ENCODE measurements at places on chromosomes 16 and 17.

- DNase-seq, result no peak
Observed at GRCh38 chr16:16857012-16857411, 478.1 kb downstream of the NPIPA7 start.

GRCh38 chr16:54296543-54296942, 10.0 kb upstream of the IRX3 start:
- no peak for DNase-seq

DNA sequence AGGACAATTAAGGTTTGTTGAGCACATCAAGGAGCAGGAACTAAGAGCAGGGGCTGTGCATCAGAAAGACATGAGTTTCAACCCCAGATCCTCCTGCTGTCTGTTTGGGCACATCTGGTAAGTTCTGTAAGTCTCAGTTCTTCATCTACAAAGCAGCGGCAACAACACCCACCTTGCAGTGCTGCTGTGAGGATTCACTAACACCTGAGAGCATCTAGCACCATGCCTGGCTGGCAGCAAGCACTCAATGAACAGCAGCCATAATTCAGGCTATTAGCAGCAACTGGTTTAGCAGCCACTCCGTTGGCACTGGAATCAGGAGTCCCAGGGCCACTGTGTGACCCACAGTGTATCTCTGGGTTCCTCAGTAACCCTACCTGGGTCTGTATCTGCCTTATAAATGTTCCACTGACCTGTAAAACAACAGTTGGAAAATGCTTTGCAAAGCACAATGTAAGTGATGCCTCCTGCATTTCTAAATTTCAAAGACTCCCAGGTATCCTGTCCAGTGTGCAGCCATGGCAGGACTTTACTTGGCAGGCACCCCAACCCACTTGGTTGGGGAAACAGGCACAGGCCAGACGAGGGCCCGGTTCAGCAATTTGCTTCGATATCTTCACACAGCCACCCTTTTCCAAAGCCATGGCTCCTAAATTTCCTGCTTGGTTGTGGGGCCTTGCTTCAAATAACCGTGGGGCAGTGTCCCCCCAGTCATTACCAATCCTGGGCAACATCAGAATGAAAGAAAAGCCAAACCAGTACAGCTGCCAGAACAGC, 4.2 kb downstream of the ST3GAL2 start:
- DNase-seq, result no peak

DNA sequence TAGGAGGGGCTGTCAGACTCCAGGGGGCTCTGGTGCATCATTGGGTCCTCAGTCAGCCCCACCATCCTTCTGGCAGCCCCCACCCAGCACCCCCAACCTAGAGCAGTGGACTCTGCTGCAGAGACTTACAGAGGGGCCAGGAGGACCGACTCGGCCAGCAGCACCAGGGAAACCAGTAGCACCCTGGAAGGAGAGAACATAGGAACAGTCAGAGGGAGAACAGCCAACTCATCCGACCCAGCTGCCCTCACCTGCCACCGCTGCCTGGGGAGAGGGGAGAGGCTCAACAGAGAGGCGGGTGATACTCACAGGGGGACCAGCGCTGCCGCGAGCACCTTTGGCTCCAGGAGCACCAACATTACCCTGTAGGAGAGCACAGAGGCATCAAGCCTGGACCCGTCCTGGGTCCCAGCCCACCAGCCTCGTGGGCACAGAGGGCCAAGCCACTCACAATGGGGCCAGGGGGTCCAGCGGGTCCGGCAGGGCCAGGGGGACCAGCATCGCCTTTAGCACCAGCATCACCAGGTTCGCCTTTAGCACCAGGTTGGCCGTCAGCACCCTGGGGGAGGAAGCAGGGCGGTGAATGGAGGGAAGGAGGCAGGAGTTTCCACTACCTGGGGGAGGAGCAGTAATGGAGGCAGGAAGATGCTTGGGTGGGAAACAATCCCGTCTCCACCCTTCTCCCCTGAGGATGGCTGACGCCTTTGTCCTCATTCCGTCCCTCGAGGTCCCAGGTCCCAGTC, 11.7 kb downstream of the COL1A1 start:
- DNase-seq, result no peak

GRCh38 chr17:73934696-73935095, 268.8 kb upstream of the RPL38 start:
- no peak for DNase-seq

- DNase-seq, result no peak
Observed at GRCh38 chr17:70327723-70328122, 158.4 kb downstream of the KCNJ2 start.

GRCh38 chr17:13024526-13025257, 6.9 kb upstream of the ELAC2 start:
- peak; percentile 80 for DNase-seq

DNA sequence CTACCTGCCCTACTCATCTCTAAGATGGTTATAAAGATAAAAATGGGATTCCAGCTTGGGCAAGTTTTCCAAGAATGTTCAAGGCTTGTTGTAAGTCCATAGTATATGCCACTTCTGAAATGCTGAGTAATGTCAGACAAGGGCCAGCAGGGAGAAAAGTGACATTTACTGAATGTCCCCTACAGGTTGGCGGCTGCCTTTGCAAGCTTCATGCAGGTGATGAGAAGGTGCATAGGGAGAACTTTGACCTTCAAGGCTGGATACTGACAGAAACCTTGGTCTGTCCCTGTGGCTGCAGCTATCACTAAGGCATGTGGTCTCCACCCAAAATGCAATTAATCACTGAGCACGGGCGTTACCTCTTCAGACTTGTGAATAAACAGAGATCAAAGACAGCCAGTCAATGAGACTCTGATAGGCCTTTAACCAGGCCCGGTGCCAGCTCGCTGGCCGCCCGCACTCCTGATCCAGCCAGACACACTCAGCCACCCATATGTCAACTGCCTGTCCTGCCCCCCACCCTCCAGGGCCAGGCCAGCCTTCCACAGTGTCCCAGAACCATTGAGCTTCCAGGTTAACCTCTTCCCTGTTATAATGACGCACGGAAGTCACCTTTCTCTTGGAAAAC, 26.8 kb upstream of the AXIN2 start:
- DNase-seq, result peak; percentile 10

DNA sequence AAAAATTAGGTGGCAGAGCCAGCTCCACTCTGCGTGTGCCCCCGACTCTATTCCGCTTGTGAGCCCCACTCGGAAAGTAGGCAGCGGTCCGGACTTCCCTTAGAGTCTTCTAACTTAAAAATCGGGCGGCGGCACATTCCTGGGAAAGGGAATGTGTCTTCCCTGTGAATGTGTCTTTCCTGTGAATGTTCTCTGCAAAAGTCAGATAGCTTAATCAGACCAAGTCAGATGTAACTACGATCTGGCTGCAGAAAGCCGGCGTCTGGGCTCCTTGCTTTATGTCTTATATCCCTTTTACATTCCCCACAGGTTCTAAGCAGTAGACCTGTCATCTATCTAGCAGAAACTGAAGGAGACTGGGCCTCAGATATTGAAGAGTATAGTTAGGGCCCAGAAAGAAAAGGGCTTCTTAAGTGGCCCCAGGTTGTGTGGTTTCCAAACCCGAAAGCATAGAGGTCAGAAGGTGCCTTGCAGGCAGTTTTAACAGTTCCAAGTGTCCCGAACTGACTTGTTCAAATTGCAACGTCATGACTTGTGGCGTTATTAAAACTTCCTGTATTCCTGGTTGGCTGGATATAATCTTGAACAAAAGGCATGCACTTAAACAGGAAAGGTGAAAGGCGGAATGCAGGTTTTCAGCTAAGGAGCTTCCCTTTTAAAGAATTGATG, 601 bp downstream of the PHKB start:
- peak; percentile 92 for DNase-seq

GRCh38 chr17:7707858-7708750, 3.1 kb downstream of the EFNB3 start:
- no peak for DNase-seq

GRCh38 chr16:20944861-20945574, 44.4 kb downstream of the LYRM1 start:
- DNase-seq, result peak; percentile 54

- DNase-seq, result peak; percentile 32
Observed at GRCh38 chr17:30300818-30301217, 9.1 kb upstream of the BLMH start.

DNA sequence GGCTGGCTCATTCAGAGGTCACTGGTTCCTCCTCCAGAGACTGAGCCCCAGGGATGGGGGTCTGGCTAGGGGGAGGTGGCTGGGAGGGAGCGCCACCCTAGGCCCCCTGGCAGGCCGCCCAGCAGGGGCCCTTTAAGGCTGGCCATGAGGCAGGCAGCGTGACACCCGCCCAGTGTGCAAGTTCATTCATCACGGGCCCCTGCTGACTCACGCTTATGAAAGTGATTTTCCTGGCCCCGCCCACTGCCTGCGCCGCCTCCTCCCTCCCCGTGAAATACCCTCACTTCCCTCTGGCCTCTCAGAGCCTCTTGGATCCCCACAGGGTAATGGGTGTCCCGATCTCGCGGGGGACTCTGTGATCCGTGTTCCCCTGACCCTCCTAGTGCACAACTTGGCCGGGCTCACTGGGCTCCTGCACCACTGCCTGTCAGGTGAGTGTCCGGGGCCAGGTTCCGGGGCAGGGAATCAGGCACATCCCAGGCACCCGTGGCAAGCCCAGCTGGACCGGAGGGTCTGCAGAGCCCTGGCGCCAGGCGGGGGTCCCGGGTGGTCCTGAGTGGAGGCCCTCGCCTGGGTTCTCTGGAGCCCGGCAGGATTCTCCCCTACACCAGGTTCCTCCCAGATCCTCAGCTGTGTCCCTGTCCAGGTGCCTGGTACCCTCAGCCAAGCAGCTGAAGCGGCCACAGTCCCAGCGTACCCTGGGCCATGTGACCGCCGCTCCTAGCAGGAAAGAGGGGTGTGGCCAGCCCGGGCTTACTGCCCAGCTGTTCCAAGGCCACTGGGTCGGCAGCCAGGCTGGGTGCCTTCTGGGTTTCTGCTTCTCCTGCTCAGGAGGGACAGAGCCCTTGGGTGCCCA, at the start of gene OSGIN1:
Gene OSGIN1, plus strand, starts transcription at position 301 of the 856 bp plus-strand sequence. CDS start 4,432 bp downstream, outside the sequence.
- peak; percentile 96 for DNase-seq

DNA sequence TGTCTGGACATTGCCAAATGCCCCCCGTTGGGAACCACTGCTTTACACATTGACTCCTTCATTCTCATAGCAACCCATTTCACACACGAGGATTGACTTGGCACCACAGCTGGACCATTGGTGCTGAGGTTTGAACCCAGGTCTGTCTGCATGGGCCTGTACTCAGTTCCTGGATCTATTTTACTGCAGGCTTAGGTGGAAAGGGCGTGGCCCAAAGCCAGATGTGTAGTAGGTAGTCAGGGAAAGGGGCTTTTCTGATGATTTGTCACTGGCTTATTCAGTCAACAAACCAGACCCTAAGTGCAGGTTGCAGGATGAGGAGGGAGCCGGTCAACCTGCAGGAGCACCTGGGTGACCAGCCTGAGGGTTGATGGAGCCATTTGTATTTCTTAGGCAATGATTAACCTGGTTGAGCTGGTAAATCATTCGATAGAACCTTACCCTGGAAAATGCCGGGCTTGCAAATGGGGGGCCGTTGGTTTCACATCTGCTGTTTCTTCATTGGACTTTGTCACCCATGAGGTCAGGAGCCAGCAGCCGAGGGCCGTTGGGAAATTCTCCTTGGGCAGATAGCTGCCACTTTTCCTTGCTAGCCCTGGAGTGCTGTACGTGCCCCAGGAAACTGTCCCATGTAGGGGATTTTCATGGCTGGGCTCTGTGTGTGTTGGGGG, 104.4 kb downstream of the CMIP start:
- no peak for DNase-seq

- no peak for DNase-seq
Observed at GRCh38 chr17:40194821-40195220, 17.6 kb downstream of the RAPGEFL1 start.

DNA sequence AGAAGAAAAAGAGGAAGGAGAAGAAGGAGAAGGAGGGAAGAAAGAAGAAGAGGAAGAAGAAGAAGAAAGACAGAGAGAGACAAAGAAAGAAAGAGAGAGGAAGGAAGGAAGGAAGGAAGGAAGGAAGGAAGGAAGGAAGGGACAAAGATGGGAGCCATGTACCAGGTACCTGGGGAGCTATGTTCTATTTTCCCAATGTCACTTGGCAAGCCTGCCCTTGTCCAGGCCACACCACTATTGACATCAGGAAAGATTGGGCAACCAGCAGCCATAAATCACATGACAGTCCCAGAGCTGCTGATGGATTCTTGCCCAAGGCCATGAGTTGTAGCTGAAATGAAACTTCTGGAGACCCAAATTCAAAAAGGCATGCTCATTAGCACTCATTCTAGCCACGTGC, 2.7 kb upstream of the CES1 start:
- peak; percentile 32 for DNase-seq

DNA sequence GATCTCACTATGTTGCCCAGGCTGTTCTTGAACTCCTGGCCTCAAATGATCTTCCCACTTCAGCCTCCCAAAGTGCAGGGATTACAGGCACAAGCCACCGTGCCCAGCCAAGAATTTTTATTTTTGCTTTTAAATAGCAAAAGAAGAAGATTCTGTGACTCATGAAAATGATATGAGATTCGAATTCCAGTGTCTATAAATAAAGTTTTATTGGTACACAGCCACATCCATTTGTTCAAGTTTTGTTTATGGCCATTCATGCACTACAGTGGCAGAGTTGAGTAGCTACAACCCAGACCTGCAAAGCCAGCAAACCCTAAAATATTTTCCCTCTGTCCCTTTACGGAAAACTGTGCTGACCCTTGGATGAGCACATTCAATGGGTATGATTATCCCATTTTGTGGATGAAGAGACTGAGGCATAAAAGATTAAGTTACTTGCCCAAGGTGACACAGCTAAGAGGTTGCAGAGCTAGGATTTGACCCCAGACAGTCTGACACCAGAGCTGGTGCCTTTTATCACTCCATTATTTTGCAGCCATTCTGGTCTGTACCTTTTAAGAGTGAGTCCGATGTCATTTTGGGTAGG, 34.2 kb downstream of the SCNN1G start:
- no peak for DNase-seq

DNA sequence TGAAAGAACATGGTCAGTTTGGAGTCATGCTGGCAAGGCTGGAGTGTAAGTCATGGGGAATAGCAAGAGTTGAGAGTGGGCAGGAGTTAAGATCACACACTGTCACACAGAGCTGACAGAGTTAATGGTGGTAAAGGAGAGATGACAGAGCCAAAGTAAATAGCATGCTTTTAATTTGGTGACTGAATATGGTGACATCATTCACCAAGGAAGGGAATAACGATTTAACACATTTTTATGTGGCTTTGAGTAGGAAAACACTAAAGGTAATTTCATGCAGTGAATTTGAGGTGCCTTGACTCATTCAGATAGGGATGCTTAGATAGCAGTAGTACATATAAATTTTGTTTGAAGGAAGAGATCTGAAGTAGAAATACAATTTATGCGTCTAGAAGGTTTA, 42.1 kb downstream of the SYNRG start:
- no peak for DNase-seq
